Stimulated activated CD4-positive, alpha-beta T cell treated with anti-CD3 and anti-CD28 coated beads, Interleukin-1b, Interleukin-23, amount 100 ng/mL, for 48 hours (primary cell): ENCODE measurements at places on chromosomes 5 and 9.

DNA sequence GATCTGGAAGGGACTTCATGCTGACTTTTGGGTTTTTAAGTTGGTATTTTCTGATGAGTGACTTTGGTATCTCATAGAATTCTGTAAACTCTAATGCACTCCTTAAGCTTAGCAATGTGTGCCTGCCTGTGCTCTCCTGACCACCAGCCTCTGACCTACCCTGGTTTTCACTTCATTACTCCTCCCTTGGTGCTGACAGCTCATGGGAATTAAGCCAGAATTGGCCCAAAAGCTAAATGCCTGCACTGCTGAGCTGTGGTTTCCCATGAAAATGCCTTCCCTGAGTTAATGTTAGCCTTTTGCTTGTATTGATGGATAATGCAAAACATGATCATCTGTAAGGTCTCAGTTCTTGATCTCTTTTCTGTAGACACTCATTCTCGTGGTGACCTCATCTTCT lies 308.0 kb downstream of the DOCK8 start:
- DNase-seq = no peak

GRCh38 chr9:38424918-38425317 lies 664 bp upstream of the IGFBPL1 start:
- no peak for DNase-seq

DNA sequence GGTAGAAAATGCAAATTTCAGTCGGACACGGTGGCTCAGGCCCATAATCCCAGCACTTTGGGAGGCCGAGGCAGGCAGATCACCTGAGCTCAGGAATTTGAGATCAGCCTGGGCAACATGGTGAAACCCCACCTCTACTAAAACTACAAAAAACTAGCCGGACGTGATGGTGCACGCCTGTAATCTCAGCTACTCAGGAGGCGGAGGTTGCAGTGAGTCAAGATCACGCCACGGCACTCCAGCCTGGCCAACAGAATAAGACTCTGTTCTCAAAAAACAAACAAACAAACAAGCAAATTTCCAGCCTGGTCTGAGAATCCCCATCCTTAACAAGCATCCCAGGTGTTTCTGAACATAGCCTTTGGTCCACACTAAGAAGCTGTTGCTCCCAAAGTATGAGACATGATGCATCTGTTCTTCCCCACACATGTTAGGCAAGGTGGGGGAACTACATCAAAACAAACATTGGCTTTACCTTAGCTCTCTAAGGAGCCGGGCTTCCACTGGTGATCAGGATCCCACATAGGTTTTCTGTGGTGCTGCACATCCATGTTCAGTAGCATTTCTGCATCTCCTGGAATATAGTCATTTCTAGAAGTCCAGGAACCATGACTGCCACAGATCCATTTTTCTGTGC lies 92.5 kb upstream of the DMRT1 start:
- DNase-seq = no peak

GRCh38 chr5:37838152-37838932 lies 1.5 kb downstream of the GDNF start:
- DNase-seq = no peak

GRCh38 chr5:173873306-173873922 lies 14.7 kb upstream of the CPEB4 start:
- DNase-seq = no peak

GRCh38 chr5:168104350-168104749 lies 187.1 kb upstream of the WWC1 start:
- DNase-seq = no peak

GRCh38 chr5:37661951-37662350 lies 177.9 kb downstream of the GDNF start:
- no peak for DNase-seq

DNA sequence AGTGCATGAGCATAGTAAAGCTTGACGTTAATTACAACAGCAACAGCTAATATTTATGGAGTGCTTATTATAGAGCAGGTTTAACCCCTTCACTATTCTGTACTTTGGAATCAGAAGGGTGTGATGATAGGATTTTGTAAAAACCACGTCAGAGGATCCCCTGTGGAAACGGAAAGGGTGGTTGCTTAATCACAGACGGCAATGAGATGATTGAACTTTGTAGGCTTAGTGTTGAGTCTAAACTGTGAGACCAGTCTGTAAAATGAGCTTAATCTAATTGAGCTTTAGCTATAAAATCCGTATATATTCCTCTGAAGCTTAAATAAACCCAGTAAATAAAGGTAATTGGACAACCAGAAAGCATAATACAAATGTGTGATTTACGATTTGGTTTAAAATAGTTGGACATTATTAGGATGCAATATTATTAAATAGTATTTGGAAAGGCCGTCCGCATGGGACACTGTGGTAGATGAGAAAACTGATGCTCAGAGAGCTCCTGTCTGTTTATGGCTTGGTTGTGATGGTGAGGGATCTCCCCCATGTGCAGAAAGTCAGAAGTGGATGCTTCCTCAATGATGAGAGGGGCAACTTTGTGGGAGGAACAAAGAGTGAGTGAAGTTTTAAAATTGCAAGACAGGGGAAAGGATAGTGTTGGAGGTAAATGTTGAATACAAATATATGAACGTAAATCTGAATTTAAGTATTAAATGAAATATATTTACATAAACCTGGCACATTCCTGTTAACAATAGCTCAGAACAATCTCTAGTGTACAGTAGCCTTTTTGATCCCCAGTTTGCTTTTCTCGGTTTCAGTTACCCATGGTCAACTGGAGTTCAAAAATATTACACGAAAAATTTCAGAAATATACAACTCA lies 23.4 kb upstream of the SCGB3A2 start:
- no peak for DNase-seq

- DNase-seq = no peak
Measured at GRCh38 chr9:97874624-97875023, 21.6 kb downstream of the FOXE1 start.

DNA sequence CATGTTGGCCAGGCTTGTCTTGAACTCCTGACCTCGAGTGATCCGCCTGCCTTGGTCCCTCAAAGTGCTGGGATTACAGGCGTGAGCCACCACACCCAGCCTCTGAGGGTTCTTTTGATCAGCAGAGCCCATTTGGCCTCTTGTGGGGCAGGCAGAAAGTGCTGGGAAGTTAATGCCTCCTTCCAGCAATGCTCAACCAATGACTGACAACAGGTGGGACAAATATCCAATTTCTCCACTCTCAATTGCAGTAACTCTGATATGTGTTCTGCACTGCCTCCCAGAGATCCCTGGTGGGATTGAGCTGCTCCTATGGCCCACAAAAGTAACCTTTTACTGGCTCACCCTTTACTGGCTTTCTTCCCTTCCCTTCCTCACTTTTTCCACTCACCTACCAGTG lies 79.9 kb upstream of the APC start:
- no peak for DNase-seq

DNA sequence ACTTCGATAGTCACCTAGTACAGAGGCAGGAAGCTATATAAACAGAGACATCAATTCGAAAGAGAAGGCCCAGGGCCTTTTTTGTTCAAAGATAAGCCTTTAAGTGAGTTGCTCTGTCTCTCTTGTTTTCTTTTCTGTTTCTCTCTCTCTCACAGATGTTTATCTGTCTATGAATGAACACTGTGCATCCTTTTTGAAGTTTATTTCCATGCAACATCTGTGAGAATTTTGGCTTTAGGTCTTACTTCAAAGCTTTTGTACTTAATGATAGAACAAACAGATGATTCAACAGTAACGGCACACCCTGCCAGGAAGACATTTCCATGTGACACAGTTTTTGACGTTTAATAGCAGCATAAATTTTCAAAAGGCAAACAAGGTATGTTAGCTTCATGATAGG lies 1413.1 kb upstream of the CDH6 start:
- DNase-seq = no peak

DNA sequence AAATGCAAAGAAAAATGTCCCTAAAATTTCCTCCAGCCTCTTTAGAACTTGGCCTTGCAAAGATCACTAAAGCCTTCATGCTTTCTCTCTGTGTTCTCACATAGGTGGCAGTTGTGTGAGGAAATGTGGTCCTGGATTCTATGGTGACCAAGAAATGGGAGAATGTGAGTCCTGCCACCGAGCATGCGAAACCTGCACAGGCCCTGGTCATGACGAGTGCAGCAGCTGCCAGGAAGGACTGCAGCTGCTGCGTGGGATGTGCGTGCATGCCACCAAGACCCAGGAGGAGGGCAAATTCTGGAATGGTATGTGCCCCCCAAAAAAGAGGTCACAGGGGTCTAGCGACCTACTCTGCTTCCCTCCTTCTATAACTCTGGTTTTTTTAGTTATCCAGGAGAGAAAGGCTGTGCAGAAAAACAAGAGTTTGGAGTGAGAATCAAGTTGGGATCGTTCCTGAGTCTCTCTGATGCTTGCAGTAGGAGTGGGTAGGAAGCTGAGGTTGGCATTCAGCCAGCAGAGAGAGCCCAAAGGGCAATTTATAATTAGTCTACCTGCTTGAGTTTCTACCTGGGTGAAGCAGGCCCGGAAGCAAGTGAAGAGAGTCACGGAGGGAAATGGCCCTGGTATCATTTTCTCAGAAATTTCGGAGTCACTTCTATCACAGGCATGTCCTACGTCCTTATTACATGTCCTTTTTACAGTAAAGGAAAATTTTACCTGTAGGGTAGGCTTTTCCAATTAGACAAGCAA lies 97.5 kb downstream of the RFK start:
- no peak for DNase-seq

DNA sequence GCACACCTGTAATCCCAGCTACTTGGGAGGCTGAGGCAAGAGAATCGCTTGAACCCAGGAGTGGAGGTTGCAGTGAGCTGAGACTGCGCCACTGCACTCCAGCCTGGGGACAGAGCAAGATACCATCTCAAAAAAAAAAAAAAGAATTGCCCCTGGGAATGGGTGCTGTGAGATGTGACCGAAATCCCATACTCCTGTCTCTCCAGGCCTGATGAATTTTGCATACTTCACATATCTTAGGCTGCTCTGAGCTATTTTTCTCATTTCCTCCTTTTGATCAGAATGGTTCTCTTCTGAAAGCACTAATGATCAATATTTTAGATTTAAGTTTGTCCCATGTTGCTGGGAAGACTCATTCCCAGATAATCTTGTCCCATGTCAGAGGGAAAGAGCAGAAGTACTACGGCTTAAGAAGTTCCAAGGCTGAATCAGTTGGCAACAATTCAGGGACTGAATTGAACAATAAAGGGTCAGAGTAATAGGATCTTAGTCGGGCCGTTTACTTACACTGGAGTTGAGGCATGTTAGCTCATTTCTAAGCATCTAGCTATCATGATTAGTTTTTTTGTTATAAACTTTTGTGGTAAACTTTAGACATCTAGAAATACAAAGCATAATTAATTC lies 44.2 kb upstream of the TENT2 start:
- no peak for DNase-seq
